NCI-H510A (cell line): ENCODE measurements at places on chromosomes 11 and 22.
A peak's percentile ranks its signal among the peaks of the same experiment; 100 is the strongest.

DNA sequence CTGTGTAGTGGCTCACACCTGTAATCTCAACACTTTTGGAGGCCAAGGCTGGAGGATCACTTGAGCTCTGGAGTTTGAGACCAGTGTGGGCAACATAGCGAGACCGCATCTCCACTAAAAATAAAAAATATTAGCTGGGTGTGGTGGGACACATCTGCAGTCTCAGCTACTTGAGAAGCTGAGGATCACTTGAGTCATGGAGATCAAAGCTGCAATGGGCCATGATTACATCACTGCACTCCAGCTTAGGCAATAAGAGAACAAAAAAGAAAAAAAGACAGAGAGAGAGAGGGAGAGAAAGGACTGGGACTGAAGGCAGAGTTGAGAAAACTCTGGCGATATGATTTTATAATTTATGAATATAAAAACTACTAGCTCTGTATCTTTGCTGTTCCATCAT, 473.1 kb downstream of the LRRC4C start:
- no peak for DNase-seq

- DNase-seq: no peak
Measured at GRCh38 chr11:1792461-1792860, 28.7 kb upstream of the CTSD start.

- no peak for DNase-seq
Measured at GRCh38 chr11:110433393-110434333, 3.9 kb downstream of the FDX1 start.

GRCh38 chr11:16049611-16050010, 306.7 kb downstream of the SOX6 start:
- no peak for DNase-seq

DNA sequence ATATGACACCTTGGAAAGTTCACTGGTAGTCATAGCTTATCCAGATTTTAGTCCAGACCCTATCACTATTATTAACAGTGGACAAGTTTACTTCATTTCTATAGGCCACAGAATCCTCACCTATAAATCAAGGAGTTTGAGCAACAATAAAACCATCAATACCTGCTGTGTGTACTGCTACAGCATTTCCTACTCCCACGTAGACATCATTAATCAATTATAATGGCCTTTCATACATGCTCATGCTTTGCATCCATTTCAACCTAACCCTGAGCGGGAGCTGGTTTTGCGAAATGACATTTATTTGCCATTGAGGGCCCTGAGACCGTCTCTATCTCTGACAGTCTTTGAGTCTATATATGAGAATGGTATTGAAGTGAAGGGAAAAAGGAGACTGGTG, 312.3 kb downstream of the FAT3 start:
- no peak for DNase-seq

DNA sequence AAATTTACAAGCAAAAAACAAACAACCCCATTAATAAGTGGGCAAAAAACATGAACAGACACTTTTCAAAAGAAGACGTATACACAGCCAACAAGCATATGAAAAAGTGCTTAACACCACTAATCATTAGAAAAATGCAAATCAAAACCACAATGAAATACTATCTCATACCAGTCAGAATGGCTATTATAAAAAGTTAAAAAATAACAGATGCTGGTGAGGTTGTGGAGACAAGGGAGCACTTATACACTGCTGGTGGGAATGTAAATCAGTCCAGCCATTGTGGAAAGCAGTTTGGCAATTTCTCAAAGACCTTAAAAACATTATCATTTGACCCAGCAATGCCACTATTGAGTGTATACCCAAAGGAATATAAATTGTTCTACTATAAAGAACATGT, 72.3 kb downstream of the BBOX1 start:
- DNase-seq: no peak

- no peak for DNase-seq
Measured at GRCh38 chr11:113263458-113264259, 50.7 kb upstream of the TTC12 start.

DNA sequence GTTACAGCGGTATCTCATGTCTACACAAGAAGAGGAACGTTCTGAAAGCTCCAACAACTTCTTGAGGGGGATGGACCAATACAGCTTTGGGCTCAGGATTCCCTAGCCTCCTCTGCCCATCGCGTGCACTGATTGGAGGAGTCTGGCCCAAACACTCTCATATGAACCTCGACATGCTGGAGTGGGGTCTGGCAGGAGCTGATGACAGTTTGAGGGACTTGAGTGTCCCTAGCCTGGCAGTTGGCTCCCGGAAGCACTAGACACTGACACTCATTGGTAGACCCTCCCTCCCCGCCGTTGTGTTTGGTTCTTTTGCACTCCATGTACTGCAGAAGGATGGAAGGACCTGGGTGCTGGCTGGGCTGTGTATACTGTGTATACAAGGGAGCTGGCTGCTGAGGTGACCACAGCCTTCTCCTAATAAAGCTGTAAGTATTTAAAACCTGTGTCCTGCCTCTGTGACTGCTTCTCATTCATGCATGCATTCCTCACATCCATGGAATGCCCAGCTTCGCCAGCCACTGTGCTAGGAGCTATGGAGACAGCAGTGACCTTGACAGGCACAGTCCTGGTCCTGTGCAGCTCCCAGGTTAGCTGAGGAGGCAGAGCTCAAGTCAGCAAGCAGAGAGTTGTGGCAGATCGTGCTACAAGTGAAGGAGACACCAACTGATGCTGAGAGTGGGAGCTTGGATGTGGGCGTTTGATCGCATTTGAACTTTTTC, 27.9 kb downstream of the ADAMTS15 start:
- DNase-seq: no peak

DNA sequence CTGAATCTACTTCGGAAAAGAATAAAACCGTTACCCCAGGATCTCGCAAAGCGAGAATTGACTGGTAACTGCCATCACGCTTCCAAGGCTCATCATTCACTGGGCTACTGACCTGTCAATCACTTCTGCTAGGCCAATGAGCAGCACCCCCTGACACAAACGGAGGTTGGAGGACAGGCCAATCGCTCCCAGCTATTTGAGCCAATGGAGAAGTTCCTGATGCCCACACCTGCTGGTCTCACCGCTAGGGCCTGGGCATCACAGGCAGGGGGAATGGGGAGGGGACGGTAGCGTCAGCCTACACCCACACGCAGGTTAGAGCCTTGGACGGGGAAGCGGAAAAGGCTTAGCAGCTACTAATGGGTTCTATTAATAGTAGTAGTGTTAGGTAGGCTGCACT, 56.7 kb upstream of the CHST1 start:
- DNase-seq: no peak

- no peak for DNase-seq
Measured at GRCh38 chr11:38060920-38061319, 1462.9 kb upstream of the RAG2 start.

- no peak for DNase-seq
Measured at GRCh38 chr11:19938169-19938856, 222.0 kb downstream of the DBX1 start.

- no peak for DNase-seq
Measured at GRCh38 chr11:37449146-37449545, 851.1 kb upstream of the RAG2 start.

- no peak for DNase-seq
Measured at GRCh38 chr11:35337136-35337913, 82.0 kb downstream of the SLC1A2 start.

GRCh38 chr11:86151174-86152005, 82.5 kb upstream of the PICALM start:
- no peak for DNase-seq

DNA sequence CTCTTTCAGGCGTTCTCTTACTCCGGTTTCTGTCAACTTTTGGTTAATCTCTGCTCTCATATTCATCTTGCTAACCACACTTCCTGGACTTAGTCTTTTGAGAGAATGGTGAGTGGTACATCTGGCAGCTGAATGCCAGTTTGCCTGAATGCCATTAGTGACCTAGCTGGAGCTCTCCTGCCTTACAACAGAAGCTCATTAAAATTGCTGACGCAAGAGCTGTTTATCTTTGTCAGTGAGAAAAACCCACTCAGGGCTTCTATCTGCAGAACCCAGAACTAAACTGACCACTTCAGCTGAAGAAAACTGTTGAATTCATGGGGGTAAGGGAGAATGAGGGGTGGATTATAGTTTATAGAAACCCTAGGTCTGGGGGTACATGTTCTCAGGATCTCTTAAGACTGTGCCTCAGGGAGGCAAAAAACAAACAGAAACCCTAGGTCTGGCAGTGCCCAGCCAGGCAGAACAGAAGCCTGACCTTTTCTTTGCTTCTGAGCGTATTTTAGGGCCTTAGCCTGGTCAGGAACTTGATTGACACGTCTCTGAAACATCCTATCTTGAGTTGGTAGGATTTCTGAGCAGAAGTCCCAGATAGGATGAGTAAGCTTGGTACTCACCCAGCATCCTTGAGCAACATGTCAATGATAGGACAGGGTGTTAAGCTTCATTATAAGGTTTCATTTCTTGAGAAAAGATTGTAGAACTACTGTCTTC, 52.8 kb upstream of the YWHAH start:
- no peak for DNase-seq

DNA sequence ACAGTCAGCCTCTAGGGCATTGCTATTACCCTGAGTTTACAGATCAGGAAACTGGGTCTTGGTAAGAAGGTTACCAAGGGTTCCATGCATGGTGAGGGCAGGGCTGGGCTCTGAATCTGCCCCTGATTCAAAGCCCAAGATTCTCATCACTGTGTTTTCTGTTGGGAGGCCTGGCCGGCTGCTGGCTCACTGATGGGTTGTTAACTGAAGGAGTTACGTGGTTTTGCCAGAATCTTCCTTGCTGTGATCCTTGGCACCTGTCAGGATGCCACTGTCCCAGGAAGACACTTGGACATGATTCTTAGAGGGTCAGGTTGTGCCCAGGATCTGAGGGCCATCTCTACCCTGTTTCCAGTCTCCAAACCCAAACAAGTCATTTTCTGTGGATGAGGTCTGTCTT, 61.5 kb downstream of the ADAMTS15 start:
- no peak for DNase-seq

DNA sequence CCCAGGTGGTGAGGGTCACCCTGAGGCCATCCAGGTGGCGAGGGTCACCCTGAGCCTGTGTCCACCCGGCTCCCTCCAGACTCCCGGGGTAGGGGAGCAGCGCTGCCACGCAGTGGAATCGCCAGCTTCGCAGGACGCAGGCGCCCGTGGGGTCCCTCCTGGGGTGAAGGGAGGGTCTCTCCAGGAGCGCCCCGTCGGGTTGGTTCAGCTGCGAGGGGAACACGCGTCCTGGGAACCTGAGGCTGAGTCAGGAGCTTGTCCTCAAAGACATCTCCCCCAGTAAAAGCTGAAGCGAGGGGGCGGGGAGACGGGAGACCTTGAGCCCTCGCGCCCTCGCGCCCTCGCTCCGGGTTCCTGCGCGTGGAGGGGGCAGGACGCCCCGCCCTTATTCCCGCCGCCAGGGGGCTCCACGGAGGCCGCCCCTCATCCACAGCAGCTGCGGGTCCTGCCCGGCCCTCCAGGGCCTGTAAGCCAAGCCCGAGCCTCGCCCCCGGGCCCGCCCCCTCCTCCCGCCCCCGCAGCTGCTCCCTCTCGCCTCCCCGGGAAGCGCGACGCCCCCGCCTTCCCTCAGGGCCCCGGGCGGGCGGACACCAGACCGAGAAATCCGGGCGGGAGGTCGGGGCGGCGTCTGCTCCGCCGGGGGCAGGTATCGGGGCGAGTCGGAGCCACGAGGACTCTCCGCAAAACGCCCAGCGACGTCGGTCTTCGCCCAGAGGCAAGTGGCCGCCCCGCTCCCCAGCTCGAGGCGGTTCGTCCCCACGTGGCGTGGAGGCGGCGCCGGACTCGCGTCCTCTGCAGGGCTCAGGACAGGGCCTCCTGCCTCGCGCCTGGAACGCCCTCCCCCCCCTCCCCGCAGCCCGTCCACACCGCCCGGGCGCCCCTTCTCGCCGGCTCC, 22.8 kb downstream of the PIM3 start:
- no peak for DNase-seq

- DNase-seq: peak; percentile 48
Measured at GRCh38 chr11:11279956-11280689, 72.9 kb downstream of the CSNK2A3 start.

- DNase-seq: no peak
Measured at GRCh38 chr11:48341466-48341865, 16.7 kb downstream of the OR4C3 start.

GRCh38 chr11:65640483-65641296, 2.8 kb downstream of the SIPA1 start:
- DNase-seq: no peak

DNA sequence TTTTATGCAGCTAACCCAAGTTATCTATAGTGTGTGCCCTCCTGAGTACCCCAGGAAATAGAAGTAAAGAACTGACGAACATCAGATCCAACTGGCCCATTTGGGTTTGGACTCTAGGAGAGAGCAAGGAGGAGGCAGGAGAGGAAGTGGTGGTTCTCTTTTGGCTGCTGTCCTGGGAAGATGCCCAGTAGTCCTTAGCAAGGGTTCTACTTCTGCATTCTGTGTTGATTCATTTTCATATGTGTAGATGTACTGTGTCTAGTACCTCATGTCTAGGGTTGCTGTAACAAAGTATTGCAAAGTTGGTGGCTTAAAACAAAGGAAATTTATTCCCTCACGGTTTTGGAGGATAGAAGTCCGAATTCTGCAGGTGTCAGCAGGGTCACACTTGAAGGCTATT, 6.6 kb upstream of the MMP27 start:
- no peak for DNase-seq

GRCh38 chr11:81424822-81425221, 1308.8 kb downstream of the FAM181B start:
- DNase-seq: no peak

DNA sequence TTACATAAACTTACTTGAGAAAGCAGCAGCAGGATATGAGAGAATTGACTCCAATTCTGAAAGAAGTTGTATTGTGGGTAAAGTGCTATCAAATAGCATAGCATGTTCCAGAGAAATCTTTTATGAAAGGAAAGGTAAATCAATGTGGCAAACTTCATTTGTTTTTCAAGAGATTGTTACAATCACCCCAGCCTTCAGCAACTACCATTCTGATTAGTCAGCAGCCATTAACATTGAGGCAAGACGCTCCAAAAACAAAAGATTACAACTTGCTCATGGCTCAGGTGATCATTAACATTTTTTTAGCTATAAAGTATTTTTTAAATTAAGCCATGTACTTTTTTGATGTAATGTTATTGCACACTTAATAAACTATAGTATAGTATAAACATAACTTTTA, 357.2 kb downstream of the TMEM135 start:
- no peak for DNase-seq

GRCh38 chr22:24536089-24536488, 18.8 kb downstream of the GUCD1 start:
- no peak for DNase-seq

DNA sequence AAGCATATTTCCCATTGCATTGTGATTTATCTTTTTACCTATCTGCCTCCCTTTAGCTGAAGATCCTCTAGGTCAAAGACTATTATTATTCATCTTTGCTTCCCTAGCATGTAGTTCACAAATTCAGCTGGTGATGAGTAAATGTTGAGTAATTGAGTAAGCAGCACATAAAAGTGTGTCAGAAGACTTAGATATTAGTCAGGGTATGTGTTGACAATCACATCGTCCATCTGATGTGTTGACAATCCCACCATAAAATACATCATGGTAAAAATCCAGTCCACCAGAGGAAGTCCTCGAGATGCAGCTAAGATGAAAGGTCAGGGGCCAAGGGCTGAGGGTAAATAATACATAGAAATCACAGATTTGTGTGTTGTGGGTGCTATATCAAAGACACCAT, 22.9 kb upstream of the ABTB2 start:
- DNase-seq: no peak
